ENCODE measurements at places on chromosomes 4 and X. TPM values are rescaled to one million over a fixed set of nuclear protein-coding genes. Genes with fewer than 3 reads are reported as not detected.
A peak's percentile ranks its signal among the peaks of the same experiment; 100 is the strongest.

The RNF212 gene
- total RNA-seq, result 0.46 TPM

DNA sequence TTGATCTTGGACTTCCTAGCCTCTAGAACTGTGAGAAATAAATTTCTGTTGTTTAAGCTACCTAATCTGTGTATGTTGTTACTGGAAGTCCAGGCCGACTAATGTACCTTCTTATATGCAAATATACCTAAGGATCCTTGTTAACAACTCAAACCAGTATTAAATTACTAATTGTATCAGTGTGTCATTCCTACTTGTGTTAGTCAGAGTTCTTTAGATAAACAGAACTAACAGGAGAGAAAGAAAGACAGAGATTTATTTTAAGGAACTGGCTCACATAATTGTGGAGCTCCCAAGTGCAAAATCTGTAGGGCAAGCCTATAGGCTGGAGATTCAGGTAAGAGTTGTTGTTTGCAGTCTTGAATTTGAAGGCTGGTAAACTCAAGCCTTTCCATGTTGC lies 120.0 kb downstream of the ADGRL3 start:
- DNase-seq, result no peak

- no peak for DNase-seq
Observed at GRCh38 chr4:35757836-35758235, 486.5 kb downstream of the ARAP2 start.

DNA sequence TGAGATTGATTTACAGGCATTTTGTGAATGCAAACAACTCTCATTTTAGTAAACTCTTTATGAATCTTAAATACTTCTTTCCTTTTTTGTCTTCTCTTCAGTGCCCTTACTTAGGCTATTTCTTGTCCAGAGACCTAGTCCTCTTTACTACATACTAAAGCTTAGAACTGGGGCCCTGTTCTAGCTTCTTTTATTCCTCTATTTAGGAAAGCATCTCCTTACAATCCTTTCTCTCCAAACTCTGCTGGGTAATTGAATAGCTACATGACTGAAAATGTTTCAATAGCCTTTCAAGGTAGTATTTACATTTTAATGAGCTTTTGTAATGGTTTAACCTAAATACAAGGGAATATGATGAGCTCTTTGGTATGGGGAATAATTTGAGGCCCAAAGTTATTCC lies 1701.5 kb upstream of the TENM3 start:
- no peak for DNase-seq

GRCh38 chrX:100768679-100769338 lies 36.9 kb upstream of the SYTL4 start:
- peak; percentile 85 for DNase-seq

GRCh38 chr4:176818531-176818930 lies 25.8 kb upstream of the VEGFC start:
- no peak for DNase-seq

GRCh38 chr4:169744601-169745000 lies 13.1 kb downstream of the HPF1 start:
- no peak for DNase-seq

Measured in psoas muscle (tissue), 8 donors.